ENCODE measurements at places on chromosomes 5 and 9. TPM values are rescaled to one million over a fixed set of nuclear protein-coding genes. Genes with fewer than 3 reads are reported as not detected.
A peak's percentile ranks its signal among the peaks of the same experiment; 100 is the strongest.

- H3K4me3 ChIP-seq: no peak overlapping the region
- H3K27me3 ChIP-seq: no peaks in the 10 kb centered on the region
- no peak overlapping the region for H3K27ac ChIP-seq
- no peak for DNase-seq
These were observed 571.2 kb upstream of the DAB2 start for GRCh38 chr5:39995990-39996389.

FAM78A gene
- 18.3 TPM for total RNA-seq

SLC6A18 gene
- not detected for total RNA-seq

- DNase-seq: no peak
- H3K27me3 ChIP-seq: no peaks in the 10 kb centered on the region
- peaks cover 93% of the 10 kb centered on the region for H3K4me1 ChIP-seq
- H3K27ac ChIP-seq: no peak overlapping the region
These were observed 24.0 kb upstream of the SYNPO start for GRCh38 chr5:150616506-150616905.

- H3K4me3 ChIP-seq: no peak overlapping the region
- DNase-seq: no peak
- H3K27me3 ChIP-seq: no peaks in the 10 kb centered on the region
- H3K36me3 ChIP-seq: no peaks in the 10 kb centered on the region
These were observed 95.7 kb upstream of the ITGA1 start for GRCh38 chr5:52692039-52692438.

GRCh38 chr5:458547-459353 is 15.8 kb downstream of the EXOC3 start:
- no peak overlapping the region for H3K27ac ChIP-seq
- H3K4me1 ChIP-seq: no peaks in the 10 kb centered on the region
- H3K27me3 ChIP-seq: no peaks in the 10 kb centered on the region
- DNase-seq: no peak
- no peak overlapping the region for H3K4me3 ChIP-seq

- no peak overlapping the region for H3K4me3 ChIP-seq
- H3K36me3 ChIP-seq: no peaks in the 10 kb centered on the region
- no peaks in the 10 kb centered on the region for H3K27me3 ChIP-seq
- no peak overlapping the region for H3K27ac ChIP-seq
- DNase-seq: no peak
- H3K4me1 ChIP-seq: no peaks in the 10 kb centered on the region
These were observed 121.9 kb downstream of the FGF18 start for GRCh38 chr5:171541341-171541776.

GFPT2 gene
- total RNA-seq: 13.4 TPM

- H3K27ac ChIP-seq: no peak overlapping the region
- H3K36me3 ChIP-seq: no peaks in the 10 kb centered on the region
- H3K4me1 ChIP-seq: no peaks in the 10 kb centered on the region
- H3K27me3 ChIP-seq: no peaks in the 10 kb centered on the region
- H3K4me3 ChIP-seq: no peak overlapping the region
- DNase-seq: no peak
These were observed 299.6 kb upstream of the CDH18 start for GRCh38 chr5:20287640-20288039.

DNA sequence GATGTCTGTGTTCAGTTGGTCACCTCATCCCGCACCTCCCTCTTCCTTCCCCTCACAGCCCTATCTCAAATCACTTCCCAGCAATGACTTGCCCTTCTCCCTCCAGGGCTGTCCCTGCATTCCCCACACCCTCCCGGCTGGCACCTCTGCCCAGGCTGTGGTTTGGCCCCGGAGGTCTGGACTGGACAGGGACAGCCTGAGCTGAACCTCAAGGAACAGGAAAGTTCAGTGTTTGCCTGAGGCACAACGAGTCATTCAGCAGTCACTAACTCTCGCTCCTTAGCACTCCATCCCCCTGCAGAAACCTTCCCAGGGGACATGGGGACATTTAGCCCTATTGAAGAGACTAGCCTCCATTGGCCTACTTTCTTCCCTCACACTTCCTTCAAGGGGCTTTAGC is 58.3 kb upstream of the MAP3K1 start:
- no peaks in the 10 kb centered on the region for H3K27me3 ChIP-seq
- DNase-seq: no peak
- H3K4me1 ChIP-seq: peaks cover 4% of the 10 kb centered on the region

FOXD4L5 gene
- total RNA-seq: 0.38 TPM

- H3K27me3 ChIP-seq: no peaks in the 10 kb centered on the region
- no peak for DNase-seq
- no peak overlapping the region for H3K4me3 ChIP-seq
- H3K4me1 ChIP-seq: no peaks in the 10 kb centered on the region
- no peak overlapping the region for H3K27ac ChIP-seq
These were observed 206.3 kb downstream of the CSNK1G3 start for GRCh38 chr5:123718238-123718637.

TAF11L10 gene
- not detected for total RNA-seq

- H3K4me3 ChIP-seq: no peak overlapping the region
- no peaks in the 10 kb centered on the region for H3K27me3 ChIP-seq
- H3K36me3 ChIP-seq: no peaks in the 10 kb centered on the region
- H3K4me1 ChIP-seq: no peaks in the 10 kb centered on the region
- H3K27ac ChIP-seq: no peak overlapping the region
These were observed 10.6 kb upstream of the NEURL1B start for GRCh38 chr5:172630482-172630881.

DNA sequence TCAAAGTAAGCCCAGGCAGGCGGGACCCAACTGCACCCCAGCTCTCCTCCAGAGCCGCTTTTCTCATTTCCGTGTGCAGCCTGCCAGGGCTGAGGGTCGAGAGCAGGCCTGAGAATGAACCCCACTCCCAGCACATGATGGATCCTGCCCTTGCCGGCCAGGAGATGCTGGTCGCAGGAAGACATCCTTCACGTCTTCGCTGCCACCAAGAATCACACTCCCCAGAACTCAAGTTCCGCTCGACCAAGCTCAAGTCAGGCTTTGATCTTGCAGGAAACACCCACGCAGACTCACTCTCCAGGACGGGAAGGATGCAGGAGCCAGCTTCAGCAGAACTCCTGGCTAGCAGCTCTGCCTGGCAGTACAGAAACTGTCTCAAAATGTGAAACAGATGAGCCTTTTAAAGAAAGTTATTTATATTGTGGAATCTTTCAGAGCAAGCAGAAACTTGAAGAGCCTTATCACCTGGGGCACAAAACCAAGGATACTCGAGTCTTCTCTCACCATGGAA is 102.4 kb downstream of the ROR2 start:
- H3K4me1 ChIP-seq: peaks cover 15% of the 10 kb centered on the region
- no peak for DNase-seq
- no peak overlapping the region for H3K4me3 ChIP-seq
- no peak overlapping the region for H3K27ac ChIP-seq

DNA sequence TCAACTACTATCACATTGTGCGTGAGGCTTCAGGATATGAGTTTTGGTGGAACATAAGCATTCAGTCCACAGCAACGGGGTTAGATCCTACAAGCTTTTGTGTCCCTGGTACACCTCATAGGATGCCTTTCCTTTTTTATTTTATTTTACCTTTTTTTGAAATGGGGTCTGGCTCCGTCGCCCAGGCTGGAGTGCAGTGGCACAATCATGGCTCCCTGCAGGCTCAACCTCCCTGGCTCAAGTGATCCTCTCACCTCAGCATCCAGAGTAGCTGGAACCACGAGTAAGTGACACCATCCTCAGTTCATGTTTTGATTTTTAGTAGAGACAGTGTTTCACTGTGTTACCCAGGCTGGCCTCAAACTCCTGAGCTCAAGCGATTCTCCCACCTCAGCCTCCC is 86.0 kb upstream of the RAI14 start:
- no peak for DNase-seq
- H3K4me1 ChIP-seq: no peaks in the 10 kb centered on the region
- H3K4me3 ChIP-seq: no peak overlapping the region
- no peak overlapping the region for H3K27ac ChIP-seq
- H3K27me3 ChIP-seq: no peaks in the 10 kb centered on the region

DNA sequence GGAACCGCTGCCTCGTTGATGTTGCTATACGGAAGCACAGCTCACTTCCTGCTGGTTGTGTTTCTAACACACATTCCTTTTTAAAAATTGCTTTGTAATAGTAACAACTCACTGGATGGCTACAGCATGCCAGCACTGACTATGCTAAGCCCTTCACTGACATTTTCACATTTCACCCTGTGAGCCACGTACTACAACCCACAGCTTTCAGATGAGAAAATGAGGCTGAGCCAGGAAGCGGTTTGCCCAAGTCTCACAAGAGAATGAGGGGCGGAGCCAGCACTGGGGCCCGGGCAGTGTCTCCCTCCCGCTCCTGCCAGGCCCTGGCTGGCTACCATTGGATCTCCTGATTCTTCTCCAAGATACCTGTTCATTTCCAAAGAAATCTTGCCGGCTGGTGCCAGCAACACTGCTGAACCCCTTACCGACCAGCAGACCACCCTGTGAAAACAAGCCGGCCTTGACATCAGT is 38.3 kb downstream of the FAM78A start:
- H3K27me3 ChIP-seq: no peaks in the 10 kb centered on the region
- peak overlapping the region; percentile 69 for H3K27ac ChIP-seq
- peak overlapping the region; percentile 27 for H3K4me3 ChIP-seq
- DNase-seq: peak; percentile 85
- peaks cover 32% of the 10 kb centered on the region for H3K36me3 ChIP-seq

WHRN gene
- total RNA-seq: 6.2 TPM

- H3K4me3 ChIP-seq: no peak overlapping the region
- H3K27me3 ChIP-seq: peaks cover 20% of the 10 kb centered on the region
- H3K27ac ChIP-seq: no peak overlapping the region
These were observed 72.4 kb downstream of the MSX2 start for GRCh38 chr5:174796711-174797192.

HMCN2 gene
- total RNA-seq: 4.7 TPM

Data from lower lobe of right lung (tissue), 2 donors.